HuH-7.5 (cell line): ENCODE measurements at places on chromosomes 12 and 14.

- no peak for DNase-seq
Observed at GRCh38 chr14:103520269-103520656, 2.4 kb downstream of the CKB start.

- no peak for DNase-seq
Observed at GRCh38 chr12:116262741-116263140, 14.8 kb downstream of the MED13L start.

DNA sequence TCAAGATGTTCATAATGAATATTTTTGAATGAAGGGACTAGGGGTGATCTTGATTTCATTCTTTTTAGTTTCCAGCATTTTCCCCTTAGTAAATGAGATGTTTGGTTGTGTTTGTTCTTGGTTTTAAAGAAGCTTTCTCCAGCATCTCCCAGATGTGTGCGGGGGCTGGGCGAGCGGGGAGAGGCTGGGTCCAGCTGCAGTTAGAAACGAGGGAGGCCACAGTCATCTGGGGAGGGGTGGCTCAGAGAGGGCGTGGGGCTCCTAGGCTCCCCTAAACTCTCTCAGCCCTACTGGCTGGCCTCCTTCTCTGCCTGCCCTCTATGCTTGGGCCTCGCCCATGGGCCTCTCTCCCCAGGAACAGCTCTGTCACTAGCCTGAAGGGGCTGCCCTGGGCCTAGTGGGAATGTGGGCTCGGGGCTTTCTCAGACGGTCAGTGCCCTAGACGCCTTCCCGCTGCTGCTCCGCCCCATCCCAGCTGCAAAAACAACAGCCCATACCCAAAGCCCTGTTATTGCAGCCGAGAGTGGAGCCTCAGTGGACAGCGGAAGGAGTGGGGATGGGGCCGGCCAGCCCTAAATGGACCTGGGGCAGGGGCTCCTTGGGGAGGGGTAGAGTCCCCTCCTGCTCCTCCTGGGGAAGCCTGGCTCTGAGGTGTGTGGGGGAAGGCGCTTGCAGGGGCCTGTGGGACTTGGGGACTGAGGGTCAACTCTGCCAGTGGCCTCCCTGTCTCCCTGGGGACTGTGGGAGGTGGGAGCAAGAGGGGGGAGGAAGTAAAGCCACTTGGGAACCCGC, 18.3 kb upstream of the EIF2B2 start:
- no peak for DNase-seq

GRCh38 chr12:110282300-110282860, 1.3 kb downstream of the ATP2A2 start:
- DNase-seq = no peak

DNA sequence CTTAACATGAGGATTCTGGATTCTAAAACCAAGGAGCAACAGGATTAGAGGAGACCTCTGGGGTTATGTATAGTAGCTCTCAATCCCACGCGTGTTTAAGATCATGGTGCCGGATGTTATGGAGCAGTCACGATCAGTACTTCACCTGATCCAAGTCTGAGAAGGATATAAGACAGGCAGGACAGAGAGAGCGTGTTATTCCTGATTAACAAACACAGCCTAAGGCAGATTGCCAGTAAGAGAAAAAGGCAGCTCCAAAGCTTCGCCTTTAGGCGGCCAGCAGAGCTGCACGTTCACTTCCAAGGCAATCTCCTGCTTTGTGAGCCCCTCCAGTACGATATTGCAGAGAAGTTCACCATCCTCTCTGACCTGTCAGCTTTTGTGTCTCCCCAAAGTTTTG, 5.5 kb downstream of the SETD3 start:
- DNase-seq = no peak
